ENCODE measurements at places on chromosomes 7 and 10.

- DNase-seq, result peak; percentile 48
Measured at GRCh38 chr10:43939939-43940820, 291.5 kb upstream of the ZNF32 start.

DNA sequence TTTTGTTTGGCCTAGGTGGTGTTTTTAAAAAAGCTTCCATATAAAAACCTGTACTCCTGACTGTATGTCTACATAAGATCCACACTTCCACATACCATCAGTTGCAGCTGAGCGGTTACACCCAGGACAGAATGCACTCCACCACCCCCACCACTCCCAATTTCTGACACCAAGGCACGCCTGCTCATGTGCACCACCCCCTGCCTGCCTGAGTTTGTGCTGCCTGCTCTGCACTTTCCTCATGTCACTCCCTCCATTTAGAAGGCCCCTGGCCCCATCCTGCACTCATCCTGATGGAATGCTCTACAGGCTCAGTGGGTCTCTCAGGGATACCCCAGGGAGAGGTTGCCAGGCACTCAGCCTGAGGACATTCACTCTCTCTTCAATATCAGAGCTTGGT lies 6.5 kb downstream of the VPS41 start:
- peak; percentile 34 for DNase-seq

DNA sequence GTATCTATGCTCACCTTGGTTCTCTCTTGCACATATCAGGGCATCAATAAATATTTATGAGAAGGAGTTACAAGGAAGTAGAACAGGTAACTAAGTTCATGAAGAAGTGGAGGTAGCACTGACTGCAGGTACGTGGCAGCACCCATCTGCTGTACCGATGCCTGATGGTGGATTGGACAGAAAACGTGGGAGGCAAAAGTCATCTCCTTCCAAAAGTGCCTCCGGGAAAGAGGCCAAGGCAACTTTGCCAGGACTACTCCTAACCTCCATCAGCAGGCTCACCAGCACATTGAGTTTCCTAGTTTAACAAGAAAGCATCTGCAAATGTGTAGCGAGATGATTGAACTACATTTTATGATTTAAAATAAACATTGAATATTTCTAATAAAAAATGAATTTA lies 248.8 kb downstream of the ANKRD7 start:
- DNase-seq, result no peak

- DNase-seq, result no peak
Measured at GRCh38 chr7:139908792-139909191, 79.7 kb downstream of the TBXAS1 start.

GRCh38 chr7:73683056-73683787 lies at the start of the genes BUD23 and DNAJC30:
Gene BUD23, plus strand, starts transcription at chr7:73683597. Its CDS starts 29 bp downstream, at chr7:73683626.
Gene DNAJC30, minus strand, starts transcription at chr7:73683453. Its CDS starts 30 bp downstream, at chr7:73683423.
- DNase-seq, result peak; percentile 96

DNA sequence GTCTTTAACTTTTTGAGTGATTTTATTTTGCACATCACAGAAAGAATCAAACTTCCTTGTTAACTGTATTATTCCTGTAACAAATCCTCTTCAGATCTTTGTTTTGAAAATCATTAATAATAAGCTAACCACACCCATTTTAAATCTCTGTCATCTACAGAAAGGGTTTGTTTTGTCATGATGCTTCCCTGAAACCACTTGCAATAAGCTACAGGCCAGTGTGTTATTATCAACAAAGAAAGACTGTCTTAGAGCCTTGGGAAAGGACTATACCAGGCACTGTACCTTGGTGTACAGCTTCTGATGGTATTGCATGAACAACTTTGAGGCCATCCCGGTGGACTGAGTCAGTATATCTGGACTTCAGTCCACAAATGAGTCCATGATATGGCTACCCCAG lies 145.3 kb upstream of the FAM3C start:
- DNase-seq, result no peak

DNA sequence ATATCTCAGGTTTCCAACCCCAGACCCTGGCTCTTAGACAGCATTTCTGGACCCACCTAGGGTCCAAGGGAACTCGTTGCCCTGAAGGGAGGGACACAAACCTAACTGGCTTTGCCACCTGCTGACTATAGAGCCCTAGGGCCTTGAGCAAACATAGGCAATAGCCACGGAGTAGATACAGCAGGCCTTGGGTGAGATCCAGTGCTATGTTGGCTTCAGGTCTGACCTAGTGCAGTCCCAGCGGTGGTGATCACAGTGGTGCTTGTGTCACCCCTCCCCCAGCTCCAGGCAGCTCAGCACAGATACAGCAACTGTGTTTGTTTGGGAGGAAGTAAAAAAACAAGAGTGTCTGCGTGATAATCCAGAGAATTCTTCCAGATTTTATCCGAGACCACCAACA lies 9.7 kb upstream of the TNKS2 start:
- DNase-seq, result no peak

- peak; percentile 62 for DNase-seq
Measured at GRCh38 chr7:12475362-12476063, 71.8 kb upstream of the VWDE start.

- no peak for DNase-seq
Measured at GRCh38 chr10:48573045-48573444, 31.8 kb downstream of the ARHGAP22 start.

- DNase-seq, result no peak
Measured at GRCh38 chr10:76411729-76412435, 980.5 kb downstream of the LRMDA start.

- no peak for DNase-seq
Measured at GRCh38 chr7:116906391-116906790, 44.0 kb downstream of the CAPZA2 start.

- peak; percentile 7 for DNase-seq
Measured at GRCh38 chr7:151372612-151373265, 31.1 kb downstream of the NUB1 start.

GRCh38 chr7:84091318-84091717 lies 103.3 kb downstream of the SEMA3A start:
- no peak for DNase-seq

GRCh38 chr10:51250278-51250920 lies 176.1 kb downstream of the PRKG1 start:
- DNase-seq, result no peak

DNA sequence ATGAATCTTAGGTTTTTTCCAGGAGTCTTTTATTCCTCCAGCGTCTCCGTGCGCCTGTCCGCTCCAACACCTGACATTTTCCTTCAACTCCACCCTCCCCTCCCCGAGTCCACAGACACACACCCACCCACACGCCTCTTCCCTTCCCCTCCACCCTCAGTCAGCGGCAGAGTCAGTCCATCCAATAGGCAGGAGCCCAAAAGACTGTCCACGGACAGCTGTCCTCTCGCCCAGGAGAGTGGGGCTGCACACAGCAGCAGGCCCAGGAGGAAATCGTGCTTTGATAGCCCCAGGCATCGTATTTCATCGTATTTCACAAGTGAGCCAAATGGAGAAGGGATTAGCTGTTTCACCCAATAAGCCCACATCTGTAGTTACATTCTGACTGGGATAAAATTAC lies 285.1 kb downstream of the ZEB1 start:
- no peak for DNase-seq

DNA sequence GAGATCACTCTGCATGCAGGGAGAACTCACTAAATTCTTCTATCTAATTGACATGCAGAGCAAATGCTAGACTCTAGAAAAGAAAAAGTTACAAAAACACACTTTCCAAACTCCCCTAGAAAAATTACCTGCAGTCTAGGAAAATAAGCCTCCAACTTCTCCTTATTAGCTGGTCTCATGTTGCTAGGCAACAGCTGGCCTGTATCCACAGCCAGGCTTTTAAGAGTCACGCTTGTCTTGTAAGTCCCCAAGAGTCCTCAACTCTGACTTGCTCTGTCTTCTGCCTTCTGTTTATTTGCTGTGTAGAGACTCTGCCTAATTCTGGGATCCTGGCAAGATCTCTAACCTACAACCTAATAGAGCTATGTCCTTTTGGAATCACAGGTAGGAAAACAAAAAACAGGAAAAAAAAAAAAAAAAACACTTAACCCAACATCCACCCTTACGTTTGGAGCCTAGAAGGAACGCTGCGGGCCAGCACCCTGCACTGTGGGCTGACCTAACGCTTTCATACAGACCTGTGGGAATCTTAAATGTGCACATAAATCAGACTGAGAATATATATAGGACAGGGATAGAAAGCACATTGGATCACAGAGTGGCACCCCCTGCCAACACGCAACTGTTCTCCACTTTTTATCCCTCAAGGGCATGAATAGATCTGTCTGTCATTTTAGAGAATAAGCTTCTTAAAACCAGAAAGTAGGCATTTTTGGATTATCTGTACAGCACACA lies 117.0 kb upstream of the PTPRZ1 start:
- DNase-seq, result no peak

GRCh38 chr10:7856678-7857077 lies 38.4 kb downstream of the TAF3 start:
- no peak for DNase-seq

GRCh38 chr7:44261240-44261639 lies 60.5 kb downstream of the YKT6 start:
- DNase-seq, result no peak

GRCh38 chr7:21293771-21294170 lies 134.1 kb upstream of the SP4 start:
- no peak for DNase-seq

DNA sequence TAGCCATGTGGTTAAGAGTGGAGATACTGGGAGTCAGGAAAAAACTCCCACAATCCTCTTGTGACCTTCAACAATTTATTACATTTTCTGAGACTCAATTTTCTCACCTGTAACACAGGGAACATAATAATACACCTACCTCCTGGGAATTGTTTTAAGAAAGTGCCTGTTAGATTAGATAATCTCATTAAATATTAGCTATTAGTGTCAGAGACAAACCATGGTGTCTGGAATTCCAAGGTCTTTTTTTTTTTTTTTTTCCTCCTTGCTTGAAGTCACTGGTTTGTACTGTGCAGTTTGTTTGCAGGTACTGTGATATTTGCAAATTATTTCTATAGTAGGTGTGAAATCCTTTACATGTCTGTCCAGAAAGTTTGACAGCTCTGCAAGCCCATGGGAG lies 806.1 kb downstream of the DNAJB9 start:
- DNase-seq, result no peak

DNA sequence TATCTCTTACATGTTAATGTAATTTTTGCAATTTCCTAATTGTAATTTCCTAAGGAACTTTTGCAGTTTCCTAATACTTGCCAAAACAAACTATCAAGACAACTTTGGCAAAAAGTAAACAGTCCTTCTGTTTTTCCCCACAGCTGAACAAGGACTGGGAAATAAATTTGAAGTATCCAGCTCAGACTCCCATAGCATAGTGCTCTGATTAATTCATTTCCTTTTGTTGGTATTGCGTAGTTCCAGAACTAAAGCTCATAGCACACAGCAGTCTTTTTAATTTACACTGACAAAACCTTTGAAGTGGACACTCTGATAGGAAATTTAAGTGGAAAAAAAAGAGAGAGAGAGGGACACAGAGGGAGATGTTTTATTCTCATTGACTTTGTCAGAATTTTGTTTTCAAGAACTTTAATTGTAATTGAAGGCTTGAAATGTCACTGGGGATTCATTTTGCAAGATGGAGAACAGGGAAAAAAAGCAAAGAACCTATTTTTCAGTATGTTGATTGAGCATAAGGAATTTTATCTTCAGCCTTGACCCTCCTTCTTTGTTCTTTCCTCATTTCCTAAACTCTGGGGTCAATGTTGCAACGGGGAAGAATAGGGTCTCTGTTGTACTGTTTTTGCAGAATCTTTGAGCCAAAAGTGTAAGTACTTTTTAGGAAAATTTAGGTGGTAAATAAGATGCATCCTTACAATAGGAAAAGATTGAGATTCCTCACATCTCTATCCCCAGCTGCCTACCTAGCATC lies 232.2 kb upstream of the NPSR1 start:
- no peak for DNase-seq

DNA sequence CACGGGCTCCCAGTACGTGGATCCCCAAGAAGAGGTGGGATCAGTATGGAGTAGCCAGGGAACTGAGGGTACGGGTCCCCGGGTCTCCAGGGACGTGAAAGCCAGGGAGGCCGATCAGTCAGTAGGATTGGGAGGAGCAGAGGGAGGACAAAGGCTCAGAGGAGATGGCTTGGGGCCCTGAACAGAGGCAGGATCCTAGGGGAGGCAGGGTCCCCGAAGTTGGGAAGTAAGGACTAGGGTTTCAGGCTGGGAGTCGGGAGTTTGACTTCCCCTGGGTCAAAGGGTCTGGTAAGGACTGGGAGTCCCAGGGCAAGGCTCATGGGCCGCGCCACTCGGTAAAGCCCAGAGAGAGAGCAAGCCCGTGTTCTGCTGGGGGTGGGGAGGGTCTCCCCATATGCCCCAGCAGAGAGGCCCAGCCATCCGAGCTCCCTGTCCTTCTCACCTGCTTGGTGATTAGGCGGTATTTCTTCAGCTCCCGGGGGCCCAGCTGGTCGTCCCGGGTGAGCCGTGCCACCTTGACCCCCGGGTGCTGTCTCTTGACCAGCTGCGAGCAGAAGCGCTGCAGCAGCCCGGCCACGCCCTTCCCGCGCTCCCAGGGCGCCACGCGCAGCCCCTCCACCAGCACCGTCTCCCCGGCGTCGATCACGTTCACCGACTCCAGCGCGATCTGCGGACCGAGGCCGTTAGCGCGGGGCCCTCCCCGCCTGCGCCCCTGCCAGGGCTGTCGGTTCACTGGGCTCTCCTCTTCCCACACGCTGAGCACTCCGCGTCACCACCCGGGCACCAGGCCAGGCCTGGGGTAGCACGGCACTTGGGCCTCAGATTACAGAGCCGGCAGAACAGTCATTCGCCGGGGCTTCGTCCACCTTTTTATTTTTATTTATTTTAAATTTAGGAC lies 7.0 kb downstream of the NAT16 start:
- DNase-seq, result peak; percentile 79

- DNase-seq, result no peak
Measured at GRCh38 chr7:100434297-100435144, 1.8 kb downstream of the PPP1R35 start.

DNA sequence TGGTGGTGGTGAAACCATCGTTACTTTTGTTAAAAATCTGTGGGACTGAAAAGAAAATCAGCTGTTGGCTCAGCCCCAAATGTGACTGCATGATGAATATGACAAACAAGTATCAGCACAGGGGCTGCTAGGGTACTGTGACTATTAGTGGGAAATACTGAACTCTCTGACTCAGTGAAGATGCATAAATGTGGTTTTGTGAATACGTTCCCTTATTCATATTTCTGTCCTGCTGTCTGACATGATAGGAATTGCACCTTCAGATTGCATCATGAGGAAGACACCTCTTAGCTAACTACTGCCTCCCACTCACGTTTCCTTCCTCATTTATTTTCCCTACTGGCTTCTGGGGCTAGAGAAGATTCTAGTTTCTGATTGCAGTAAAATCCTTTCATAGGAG lies 1.4 kb downstream of the CLEC5A start:
- no peak for DNase-seq

DNA sequence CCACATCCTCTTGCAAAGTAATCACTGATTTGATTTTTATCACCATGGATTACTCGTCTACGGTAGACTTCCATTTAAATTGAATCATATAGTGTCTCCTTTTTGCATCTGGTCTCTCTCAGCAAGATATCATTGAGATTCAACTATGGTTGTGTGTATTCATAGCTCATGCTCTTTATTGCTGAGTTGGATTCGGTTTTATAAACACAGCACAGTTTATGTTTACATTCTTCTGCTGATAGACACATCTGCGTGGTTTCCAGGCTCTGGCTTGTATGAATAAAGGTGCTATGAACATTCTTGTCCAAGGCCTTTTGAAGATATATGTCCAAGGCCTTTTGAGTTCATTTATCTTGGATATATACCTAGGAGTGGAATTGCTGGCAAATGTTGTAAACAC lies 356.5 kb upstream of the CELF2 start:
- DNase-seq, result no peak

GRCh38 chr7:140928491-140929309 lies 4.0 kb upstream of the BRAF start:
- no peak for DNase-seq

GRCh38 chr10:12589791-12590190 lies 240.4 kb downstream of the CAMK1D start:
- DNase-seq, result no peak
